Forelimb muscle (tissue), 1 donor: ENCODE measurements at places on chromosomes 12 and 14. TPM values are rescaled to one million over a fixed set of nuclear protein-coding genes. Genes with fewer than 3 reads are reported as not detected.

The RDH16 gene
- 0.40 TPM for polyA plus RNA-seq

DNA sequence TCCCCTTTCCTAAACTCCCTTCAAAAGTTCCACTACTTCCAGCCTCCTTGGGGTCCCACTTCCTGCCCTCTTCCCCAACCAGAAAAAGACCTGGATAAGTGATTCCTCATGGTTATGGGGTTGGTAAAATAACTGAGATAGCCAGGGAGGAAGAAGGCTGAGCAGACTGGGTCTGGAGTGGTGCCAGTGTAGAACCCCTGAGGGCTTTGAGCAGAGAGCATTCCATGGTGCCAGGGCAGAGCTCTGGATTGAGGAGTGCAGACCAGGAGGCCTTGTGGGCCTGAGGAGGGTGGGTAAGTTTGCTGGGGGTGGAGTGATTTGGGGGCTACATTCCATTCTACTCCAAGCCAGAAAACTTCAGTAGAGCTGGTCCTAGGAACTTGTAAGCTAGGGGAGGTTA lies 9.5 kb upstream of the CISTR start:
- DNase-seq, result no peak

The NPAS3 gene
- 4.0 TPM for polyA plus RNA-seq

GRCh38 chr14:47676315-47676617 lies 861 bp upstream of the MDGA2 start:
- DNase-seq, result no peak

DNA sequence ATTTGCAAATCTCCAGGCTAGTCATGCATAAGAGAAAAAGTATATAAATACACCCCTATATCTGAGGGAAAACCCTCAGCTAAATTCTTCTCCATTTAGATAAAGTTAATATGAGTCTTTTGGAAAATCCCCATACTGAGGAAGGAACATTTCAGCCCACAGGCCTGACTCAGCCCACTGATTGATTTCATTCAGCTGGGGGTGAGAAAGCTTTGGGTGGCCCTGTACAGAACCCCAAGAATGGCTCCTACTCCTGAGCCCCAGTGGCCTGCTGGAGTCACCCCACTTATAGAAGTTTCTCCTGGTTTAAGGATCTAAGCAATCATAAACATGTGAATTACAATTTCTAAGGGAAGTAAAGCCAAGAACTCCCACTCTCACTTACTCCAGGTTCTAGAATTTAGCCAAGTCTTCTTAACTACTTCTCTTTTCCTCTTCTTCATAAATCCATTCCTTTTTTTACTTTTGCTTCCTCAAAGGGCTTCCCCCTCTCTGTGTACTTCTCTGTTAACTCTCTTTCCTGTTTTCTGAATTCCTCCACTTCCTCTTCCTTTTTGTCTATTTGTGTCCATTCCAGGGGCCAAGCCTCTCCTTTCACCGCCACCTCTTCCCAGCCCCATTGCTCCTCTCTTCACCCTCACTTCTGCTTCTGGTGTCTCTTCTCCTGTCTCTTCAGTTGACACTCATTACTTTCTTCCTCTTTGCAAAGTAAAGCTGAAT lies 21.0 kb downstream of the RTN1 start:
- no peak for DNase-seq

- DNase-seq, result peak; percentile 19
These were observed 35.6 kb downstream of the DGLUCY start for GRCh38 chr14:91149462-91149861.

The IAPP gene
- polyA plus RNA-seq, result not detected

- DNase-seq, result no peak
These were observed 4.2 kb downstream of the AQP5 start for GRCh38 chr12:49965836-49966235.
